ENCODE measurements at places on chromosomes 6 and 20. TPM values are rescaled to one million over a fixed set of nuclear protein-coding genes. Genes with fewer than 3 reads are reported as not detected.

DNA sequence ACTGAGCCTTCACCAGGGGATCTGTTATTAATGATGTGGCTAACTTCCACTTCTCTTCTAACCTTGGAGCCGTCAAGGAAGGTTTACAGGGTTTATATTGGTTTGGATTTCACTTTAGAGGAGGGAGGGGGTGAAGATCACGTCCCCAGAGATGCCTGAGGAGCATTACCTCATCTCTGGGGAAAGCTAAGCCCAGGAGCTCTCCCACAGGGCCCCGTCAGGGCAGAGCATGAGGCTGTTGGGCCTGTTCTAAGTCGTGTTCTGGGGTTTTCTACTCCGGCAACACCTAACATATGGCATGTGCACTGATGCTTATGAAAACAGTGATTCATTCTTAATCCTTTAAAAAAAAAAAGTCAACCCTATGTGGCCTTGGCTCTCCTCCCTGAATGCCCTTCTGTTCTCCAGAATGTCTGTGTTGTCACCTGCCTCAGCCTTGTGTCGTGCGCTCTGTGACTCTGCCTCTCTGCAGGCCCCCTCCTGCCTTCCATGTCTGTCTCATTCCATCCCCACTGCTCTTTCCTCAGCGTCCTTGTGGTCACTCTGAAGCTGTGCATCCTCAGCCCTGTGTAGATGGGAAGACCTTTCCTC lies 97.4 kb upstream of the JARID2 start:
- no peak for DNase-seq
- no peaks in the 10 kb centered on the region for H3K27me3 ChIP-seq
- no peak overlapping the region for H3K4me3 ChIP-seq

GRCh38 chr20:42688576-42688975 lies 501.1 kb downstream of the PTPRT start:
- H3K36me3 ChIP-seq = no peaks in the 10 kb centered on the region
- H3K4me1 ChIP-seq = no peaks in the 10 kb centered on the region
- DNase-seq = no peak
- no peaks in the 10 kb centered on the region for H3K27me3 ChIP-seq
- H3K27ac ChIP-seq = no peak overlapping the region

DNA sequence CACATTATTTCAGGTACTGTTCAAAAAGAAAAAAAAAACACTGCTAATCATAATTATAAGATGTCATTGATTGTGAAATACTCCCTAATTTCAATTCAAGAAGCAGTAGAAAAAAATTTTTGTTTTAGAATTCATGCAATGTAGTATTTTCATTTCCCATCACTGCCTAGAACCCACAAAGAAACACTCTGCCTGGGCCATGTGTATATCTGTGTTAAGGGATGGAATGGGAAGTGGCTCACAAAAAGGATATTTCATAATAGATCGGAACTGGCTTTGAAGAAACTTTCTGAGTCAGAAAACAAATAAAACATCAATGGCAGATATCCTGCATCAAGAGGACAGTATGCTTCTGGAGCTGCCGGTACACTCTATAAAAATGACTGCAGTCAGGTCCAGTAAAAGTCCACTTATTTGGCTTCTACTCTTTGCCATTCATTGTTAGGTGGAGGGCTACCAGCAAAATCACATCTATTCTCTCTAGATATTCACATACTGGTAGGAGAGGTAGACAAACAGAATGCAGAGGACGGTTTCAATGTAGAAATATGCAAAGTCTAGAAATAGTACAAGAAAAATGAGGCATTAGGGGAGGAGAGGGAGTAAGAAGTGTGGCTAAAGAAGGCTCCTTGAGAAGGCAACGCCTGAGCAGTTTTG lies 135.0 kb upstream of the TNFAIP3 start:
- no peak for DNase-seq
- no peaks in the 10 kb centered on the region for H3K27me3 ChIP-seq
- no peak overlapping the region for H3K27ac ChIP-seq
- peaks cover 7% of the 10 kb centered on the region for H3K4me1 ChIP-seq
- H3K4me3 ChIP-seq = no peak overlapping the region
- no peaks in the 10 kb centered on the region for H3K36me3 ChIP-seq

- H3K27me3 ChIP-seq = no peaks in the 10 kb centered on the region
- peaks cover 65% of the 10 kb centered on the region for H3K4me1 ChIP-seq
- no peak for DNase-seq
- no peaks in the 10 kb centered on the region for H3K36me3 ChIP-seq
- H3K27ac ChIP-seq = peak overlapping the region; percentile 25
- H3K4me3 ChIP-seq = no peak overlapping the region
Measured at GRCh38 chr6:139142262-139142661, 7.4 kb downstream of the HECA start.

- H3K4me3 ChIP-seq = no peak overlapping the region
- no peak overlapping the region for H3K27ac ChIP-seq
- no peaks in the 10 kb centered on the region for H3K27me3 ChIP-seq
- DNase-seq = no peak
- H3K4me1 ChIP-seq = peaks cover 6% of the 10 kb centered on the region
Measured at GRCh38 chr6:5274231-5274630, 12.9 kb downstream of the FARS2 start.

DNA sequence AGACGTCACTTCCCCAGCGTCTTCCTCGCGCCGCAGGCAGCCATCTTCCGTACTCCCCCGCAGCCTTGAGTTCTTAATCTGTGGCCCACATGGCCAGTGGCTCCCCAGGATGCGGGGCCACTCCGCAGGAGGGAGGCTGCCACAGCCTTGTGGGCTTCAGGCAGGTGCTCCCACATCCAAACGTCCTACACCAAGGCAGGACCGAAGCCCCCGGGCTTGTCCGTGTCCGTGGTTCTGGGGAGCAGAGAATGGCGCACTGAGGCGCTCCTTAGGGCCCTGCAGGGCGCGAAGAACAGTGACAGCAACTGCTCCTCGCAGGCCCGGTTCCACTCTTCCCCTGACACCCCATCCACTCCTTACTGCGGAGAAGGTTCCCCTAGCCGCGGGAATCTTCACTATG lies 755.8 kb downstream of the PRIM2 start:
- DNase-seq = no peak
- H3K27ac ChIP-seq = no peak overlapping the region

- no peaks in the 10 kb centered on the region for H3K27me3 ChIP-seq
- no peak for DNase-seq
- no peaks in the 10 kb centered on the region for H3K4me1 ChIP-seq
- no peaks in the 10 kb centered on the region for H3K36me3 ChIP-seq
- no peak overlapping the region for H3K27ac ChIP-seq
Measured at GRCh38 chr6:122717350-122717749, 62.2 kb upstream of the FABP7 start.

DNA sequence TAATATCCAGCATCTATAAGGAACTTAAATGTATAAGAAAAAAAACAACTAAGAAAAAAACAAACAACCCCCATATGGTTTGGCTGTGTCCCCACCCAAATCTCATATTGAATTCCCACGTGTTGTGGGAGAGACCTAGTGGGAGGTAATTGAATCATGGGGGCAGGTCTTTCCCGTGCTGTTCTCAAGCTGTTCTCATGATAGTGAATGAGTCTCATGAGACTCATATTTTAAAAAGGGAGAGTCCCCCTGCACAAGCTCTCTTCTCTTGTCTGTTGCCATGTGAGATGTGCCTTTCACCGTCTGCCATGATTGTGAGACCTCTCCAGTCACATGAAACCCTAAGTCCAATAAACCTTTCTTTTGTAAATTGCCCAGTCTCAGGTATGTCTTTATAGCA lies 105.7 kb upstream of the GJE1 start:
- DNase-seq = no peak
- no peaks in the 10 kb centered on the region for H3K27me3 ChIP-seq
- H3K4me3 ChIP-seq = no peak overlapping the region
- H3K27ac ChIP-seq = no peak overlapping the region

DNA sequence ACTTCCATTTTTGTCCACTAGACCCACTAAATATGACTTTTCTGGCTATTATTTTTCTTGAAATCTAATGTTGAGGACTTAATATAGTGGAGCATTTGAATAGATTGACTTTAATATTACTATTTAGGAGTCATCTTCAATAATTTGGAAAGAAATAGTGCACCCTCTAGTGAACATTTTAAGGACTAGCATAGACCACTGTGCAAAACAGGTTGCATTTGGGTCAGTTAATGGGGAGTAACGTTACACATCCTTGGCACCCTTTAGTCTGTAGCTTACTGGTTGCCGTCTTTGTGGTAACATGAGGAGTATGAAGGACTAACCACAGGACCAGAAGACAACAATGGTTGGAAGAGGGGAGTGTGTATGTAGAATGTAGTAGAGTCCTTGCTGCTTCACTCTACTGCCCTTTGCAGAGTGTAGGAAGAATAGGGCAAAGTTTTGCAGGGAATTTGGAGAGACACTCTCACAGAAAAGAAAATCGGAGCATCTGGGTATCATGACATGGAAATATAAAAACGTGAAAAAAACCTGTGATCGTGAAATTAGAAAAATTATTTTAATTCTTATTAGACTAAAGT lies 25.2 kb downstream of the RFPL4B start:
- H3K27ac ChIP-seq = no peak overlapping the region
- H3K27me3 ChIP-seq = no peaks in the 10 kb centered on the region
- DNase-seq = no peak
- no peaks in the 10 kb centered on the region for H3K4me1 ChIP-seq
- H3K36me3 ChIP-seq = no peaks in the 10 kb centered on the region
- H3K4me3 ChIP-seq = no peak overlapping the region

DNA sequence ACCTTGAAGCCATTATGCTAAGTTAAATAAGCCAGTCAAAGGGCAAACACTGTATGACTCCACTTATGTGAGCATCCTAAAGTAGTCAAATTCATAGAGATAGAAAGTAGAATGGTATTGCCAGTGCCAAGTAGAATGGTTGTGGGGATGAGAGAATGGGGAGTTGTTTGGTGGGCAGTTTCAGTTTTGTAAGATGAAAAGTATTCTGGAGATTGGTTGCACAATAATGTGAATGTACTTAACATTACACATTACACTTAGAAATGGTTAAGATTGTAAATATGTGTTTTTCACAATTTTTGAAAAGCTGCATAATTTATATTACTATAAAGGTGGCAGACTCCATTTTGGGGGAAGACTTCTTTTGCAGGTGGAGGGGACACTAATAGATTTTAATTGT lies 51.3 kb upstream of the CARMIL1 start:
- H3K27me3 ChIP-seq = no peaks in the 10 kb centered on the region
- no peaks in the 10 kb centered on the region for H3K36me3 ChIP-seq
- no peak for DNase-seq
- no peaks in the 10 kb centered on the region for H3K4me1 ChIP-seq
- no peak overlapping the region for H3K27ac ChIP-seq
- no peak overlapping the region for H3K4me3 ChIP-seq

GRCh38 chr6:95243053-95243452 lies 334.3 kb upstream of the MANEA start:
- no peak for DNase-seq
- no peak overlapping the region for H3K4me3 ChIP-seq
- no peaks in the 10 kb centered on the region for H3K36me3 ChIP-seq

The DNAH8 gene
- total RNA-seq = 0.03 TPM

DNA sequence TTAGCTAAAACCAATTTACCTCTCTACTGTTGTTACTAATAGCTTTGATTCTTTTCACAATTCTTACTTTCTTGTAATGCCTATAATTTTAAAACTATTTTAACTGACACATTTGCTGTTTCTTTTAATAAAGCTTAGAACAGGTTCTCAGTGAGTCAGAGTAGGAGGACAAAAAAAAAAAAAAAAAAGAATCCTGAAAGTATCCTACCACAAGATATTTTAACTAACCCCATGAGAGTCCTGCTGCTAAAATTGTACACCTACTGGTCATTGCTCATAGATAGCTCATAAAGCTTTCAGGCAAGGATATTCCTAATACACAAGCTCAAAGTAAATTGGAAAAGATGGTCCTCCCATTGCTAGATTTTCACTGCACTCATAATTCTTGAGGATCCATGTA lies 301.0 kb downstream of the CENPW start:
- peaks cover 3% of the 10 kb centered on the region for H3K36me3 ChIP-seq
- no peak for DNase-seq

GRCh38 chr20:24491041-24491756 lies 21.8 kb downstream of the SYNDIG1 start:
- no peaks in the 10 kb centered on the region for H3K36me3 ChIP-seq
- H3K27me3 ChIP-seq = no peaks in the 10 kb centered on the region
- DNase-seq = no peak
- no peaks in the 10 kb centered on the region for H3K4me1 ChIP-seq
- H3K27ac ChIP-seq = no peak overlapping the region

- no peaks in the 10 kb centered on the region for H3K27me3 ChIP-seq
- DNase-seq = no peak
- H3K36me3 ChIP-seq = no peaks in the 10 kb centered on the region
- no peak overlapping the region for H3K4me3 ChIP-seq
- no peaks in the 10 kb centered on the region for H3K4me1 ChIP-seq
- no peak overlapping the region for H3K27ac ChIP-seq
Measured at GRCh38 chr6:154491567-154492470, 18.7 kb downstream of the CNKSR3 start.

- H3K36me3 ChIP-seq = no peaks in the 10 kb centered on the region
- peak overlapping the region; percentile 41 for H3K4me3 ChIP-seq
- peak; percentile 59 for DNase-seq
- peak overlapping the region; percentile 56 for H3K27ac ChIP-seq
Measured at GRCh38 chr6:235763-236360, 56.4 kb upstream of the DUSP22 start.

DNA sequence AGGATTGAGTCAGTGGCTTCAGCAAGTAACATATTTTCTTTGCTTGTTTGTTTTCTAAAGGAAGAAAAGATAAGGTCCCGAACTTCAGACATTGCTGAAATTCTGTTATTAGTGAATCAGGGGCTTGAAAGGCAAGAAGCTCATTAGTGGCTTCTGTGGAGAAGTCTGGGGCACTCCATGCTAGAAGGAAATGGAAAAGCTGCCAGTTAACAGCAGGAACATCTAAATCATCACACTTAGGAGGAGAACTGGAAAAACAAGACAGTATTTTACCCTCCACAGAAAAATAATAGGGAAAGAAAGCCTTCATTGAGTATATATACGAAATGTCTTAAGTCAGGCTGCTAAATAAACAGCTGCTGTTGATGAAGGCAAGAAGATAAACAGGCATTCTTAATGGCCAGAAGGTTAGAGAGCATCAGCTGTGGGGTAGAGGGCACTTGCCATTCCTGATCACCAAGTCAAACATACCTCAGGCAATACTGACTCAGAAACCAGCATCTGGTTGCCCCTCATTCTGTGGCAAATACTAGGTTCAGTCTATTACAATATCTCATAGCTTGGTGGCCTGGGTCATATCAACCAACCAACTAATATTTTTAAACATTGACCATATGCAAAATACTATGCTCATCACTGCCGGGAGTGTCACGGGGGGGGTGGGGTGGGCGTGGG lies 143.2 kb upstream of the TENT5A start:
- no peaks in the 10 kb centered on the region for H3K27me3 ChIP-seq
- no peaks in the 10 kb centered on the region for H3K4me1 ChIP-seq
- no peaks in the 10 kb centered on the region for H3K36me3 ChIP-seq
- H3K27ac ChIP-seq = no peak overlapping the region

- no peak overlapping the region for H3K27ac ChIP-seq
- H3K4me1 ChIP-seq = no peaks in the 10 kb centered on the region
- no peaks in the 10 kb centered on the region for H3K27me3 ChIP-seq
- H3K4me3 ChIP-seq = no peak overlapping the region
- no peaks in the 10 kb centered on the region for H3K36me3 ChIP-seq
Measured at GRCh38 chr6:91886183-91886795, 1299.4 kb upstream of the MAP3K7 start.

- no peak overlapping the region for H3K4me3 ChIP-seq
- no peaks in the 10 kb centered on the region for H3K4me1 ChIP-seq
- H3K27ac ChIP-seq = no peak overlapping the region
- no peak for DNase-seq
Measured at GRCh38 chr20:34493646-34494045, 22.6 kb upstream of the DYNLRB1 start.

- no peak within 1 kb of the TSS for H3K4me3 ChIP-seq
- H3K4me1 ChIP-seq = no peaks in the 10 kb centered on the region
- DNase-seq = no peak
Measured at GRCh38 chr6:116764961-116765841, at the start of gene FAM162B. Gene FAM162B, minus strand, starts transcription at chr6:116765719. Its CDS starts 143 bp downstream, at chr6:116765576.

Data from naive thymus-derived CD4-positive, alpha-beta T cell (primary cell).